ENCODE measurements at places on chromosomes 12 and 14. TPM values are rescaled to one million over a fixed set of nuclear protein-coding genes. Genes with fewer than 3 reads are reported as not detected.

DNA sequence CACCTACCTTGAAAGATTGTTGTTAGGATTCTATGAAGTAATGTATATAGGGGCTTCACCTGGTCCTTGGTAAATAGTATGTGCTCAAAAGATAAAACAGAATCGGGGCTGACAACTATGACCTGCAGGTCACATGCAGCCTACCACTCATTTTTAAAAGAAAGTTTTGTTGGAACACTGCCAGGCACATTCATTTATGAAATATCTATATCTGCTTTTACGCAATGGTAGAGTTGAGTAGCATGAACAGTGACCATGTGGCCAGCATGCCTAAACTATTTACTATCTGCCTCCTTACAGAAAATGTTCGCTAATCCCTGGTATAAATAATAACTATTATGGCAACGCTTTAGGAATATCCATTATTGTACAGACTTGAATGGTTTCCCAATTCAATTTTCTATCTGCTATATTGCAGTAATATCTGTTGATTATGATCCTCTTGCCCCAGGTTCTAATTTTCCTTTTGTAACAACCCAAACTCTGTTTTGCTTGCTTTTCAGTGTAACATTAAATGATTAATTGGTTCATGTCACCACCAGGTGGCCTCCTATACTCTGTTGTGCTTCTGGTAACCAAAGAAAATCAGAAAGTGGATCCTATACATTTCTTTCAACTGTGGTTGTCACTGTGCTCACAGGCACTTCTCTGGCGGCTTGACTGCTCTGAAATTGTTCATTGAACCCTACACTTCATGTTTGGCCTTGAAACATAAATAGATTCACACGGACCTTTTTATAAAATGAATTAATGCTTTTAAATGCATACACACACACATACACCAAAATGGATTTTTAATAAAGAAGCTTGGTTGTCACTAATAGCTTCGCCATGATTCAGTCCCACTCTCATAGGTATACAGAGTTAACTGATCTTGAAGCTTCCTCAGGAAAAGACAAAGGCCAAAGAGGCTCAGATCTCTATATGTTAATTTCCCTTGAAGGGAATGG, 227.7 kb upstream of the NPAS3 start:
- peak; percentile 62 for DNase-seq

- no peak for DNase-seq
These were observed 125.2 kb downstream of the ZNF664 start for GRCh38 chr12:124098101-124098757.

Gene DNAI7
- not detected for total RNA-seq

Gene FAM181A
- total RNA-seq, result 1.1 TPM

Data from HepG2 (cell line).